T-helper 22 cell (primary cell): ENCODE measurements at places on chromosomes 5 and 9.

- DNase-seq, result no peak
Measured at GRCh38 chr5:17224858-17225511, 7.6 kb downstream of the BASP1 start.

- no peak for DNase-seq
Measured at GRCh38 chr9:117044241-117044640, 357.1 kb downstream of the TRIM32 start.

DNA sequence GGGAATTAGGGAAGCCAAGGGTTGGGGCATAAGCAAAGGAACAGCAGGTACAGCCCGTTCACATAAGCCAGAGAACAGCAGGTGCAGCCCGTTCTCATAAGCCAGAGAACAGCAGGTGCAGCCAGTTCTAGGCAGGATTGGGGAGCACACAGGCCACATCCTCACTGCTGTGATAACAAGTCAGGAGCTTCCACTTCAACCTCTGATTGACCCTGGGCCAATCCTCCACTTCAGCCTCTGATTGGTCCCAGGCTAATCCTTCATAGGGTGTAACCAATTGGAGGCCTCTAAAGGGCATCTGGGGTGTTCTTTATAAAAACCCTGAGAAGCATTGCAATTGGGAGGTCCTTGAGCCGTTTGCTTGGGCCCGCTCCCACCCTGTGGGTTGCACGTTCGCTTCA, 27.5 kb downstream of the CEL start:
- DNase-seq, result no peak

DNA sequence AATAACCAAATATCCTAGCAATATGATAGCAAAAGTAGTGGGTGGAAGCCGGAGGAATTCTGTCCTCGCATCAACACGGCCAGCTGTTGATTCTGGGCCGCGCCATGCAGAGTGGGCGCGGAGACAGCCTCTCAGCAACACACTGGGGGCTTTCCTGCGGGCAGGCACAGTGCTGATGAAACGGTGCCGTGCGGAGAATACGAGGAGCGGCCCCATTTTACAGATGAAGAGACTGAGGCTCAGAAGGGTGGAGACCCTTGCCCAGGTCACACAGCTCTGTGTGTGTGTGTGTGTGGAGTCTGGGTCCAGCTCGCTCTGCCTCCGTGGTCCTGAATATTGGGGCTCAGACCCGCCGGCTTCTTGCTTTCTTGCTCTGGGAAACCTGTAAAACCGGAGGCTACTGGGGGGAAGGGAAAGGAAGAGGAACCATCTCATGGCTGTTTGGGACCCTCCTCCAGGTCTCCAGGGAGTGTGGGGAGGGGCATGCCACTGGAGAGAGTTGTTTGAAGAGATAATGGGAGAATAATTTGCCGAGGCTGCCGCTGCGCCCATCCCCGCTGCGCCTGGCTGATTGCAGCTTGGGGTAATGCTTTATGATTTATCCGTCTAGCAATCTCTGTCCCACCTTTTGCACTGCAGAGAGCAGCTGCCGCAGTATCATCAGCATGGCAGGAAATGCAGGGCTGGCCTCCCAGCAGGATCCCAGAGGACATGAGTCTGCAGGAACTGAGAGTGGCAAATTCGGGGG, 36.6 kb downstream of the NCS1 start:
- DNase-seq, result no peak

- DNase-seq, result no peak
Measured at GRCh38 chr5:178473854-178474253, 116.3 kb downstream of the COL23A1 start.

- DNase-seq, result peak; percentile 33
Measured at GRCh38 chr5:151222790-151223446, 974 bp downstream of the CCDC69 start.

GRCh38 chr9:19631181-19631580, 157.7 kb downstream of the SLC24A2 start:
- DNase-seq, result no peak

- DNase-seq, result no peak
Measured at GRCh38 chr5:76384189-76384588, 18.9 kb upstream of the IQGAP2 start.

GRCh38 chr5:43182421-43182820, 9.6 kb upstream of the NIM1K start:
- DNase-seq, result no peak

DNA sequence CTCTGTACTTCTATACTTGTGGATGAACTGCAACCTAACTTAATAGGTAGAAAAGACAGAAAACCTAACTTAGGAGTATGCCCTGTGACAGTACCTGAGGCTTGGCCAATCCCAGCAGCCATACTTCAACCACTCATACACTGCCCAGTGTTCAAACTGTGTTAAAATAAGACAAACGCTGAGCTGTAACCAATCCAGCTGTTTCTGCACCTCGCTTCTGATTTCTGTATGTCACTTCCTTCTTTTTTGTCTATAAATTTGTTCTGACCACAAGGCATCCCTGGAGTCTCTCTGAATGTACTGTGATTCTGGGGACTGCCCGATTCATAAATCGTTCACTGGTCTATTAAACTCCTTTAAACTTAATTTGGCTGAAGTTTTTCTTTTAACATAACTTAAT, 41.4 kb downstream of the AUH start:
- DNase-seq, result no peak

GRCh38 chr9:136199391-136200288, 5.3 kb downstream of the LHX3 start:
- no peak for DNase-seq

- DNase-seq, result no peak
Measured at GRCh38 chr9:79236466-79236865, 335.3 kb upstream of the TLE4 start.

DNA sequence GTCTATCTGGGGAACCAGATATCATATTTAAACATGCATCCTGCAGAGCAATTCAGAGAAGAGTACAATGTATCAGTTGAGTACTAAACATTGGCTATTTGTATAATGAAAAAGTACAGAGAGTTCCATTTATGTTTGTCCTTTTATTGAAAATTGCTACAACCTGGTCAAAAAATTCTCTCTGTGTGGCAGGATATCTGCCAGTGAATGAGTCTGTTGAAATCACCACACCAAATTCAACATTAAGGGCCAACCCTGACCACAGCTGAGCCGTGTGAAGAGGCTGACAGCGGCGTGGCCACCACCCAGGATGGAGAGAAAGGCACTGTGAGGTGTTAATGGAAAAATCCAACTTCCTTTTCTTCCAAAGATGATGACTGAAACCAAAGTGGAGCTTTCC, 422.7 kb upstream of the PIK3R1 start:
- no peak for DNase-seq

GRCh38 chr9:112038017-112038408, 137.1 kb downstream of the SUSD1 start:
- DNase-seq, result no peak

DNA sequence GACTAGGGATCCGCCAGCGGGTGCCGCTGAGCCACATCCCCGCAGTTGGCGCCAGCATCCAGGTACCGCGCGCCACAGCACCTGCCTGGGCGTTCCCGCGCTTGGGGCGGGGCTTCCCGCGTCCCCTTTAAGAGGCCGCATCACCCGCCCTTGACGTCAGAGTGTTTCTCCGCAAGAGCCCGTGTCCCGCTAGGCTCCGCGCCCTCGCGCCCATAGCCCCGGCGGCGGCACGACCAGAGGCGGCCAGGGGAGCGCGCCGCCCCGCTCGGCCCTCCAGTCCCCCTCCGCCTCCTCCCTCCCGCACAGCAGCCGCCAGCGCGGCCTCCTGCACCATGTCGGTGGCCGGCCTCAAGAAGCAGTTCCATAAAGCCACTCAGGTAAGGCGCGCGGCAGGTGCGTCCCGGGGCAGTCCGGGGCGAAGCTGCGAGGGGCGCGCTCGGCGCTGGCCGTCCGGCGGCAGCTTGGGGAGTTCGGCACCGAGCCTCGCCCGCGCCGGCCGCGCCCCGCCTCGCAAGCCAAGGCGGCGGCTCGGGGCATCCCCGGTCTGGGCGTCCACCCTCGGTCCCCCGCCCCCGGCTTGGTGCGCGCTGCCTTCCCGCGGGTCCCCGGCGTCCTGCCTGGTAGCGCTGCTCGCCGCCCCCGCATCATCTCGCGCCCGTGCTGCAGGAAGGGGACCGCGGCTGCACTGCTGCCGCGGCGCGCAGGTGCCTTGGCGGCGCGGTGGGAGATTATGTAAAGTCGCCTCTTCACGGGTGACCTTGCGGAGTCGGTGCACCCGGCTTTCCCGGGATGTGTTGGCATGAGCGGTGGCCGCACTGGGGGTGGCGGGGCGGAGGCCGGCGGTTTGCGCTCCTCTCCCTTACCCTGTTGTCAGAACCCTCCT, at the start of gene SH3GL2:
Gene SH3GL2 (plus strand): TSS at position 156 of the 883 bp plus-strand sequence.
- no peak for DNase-seq

DNA sequence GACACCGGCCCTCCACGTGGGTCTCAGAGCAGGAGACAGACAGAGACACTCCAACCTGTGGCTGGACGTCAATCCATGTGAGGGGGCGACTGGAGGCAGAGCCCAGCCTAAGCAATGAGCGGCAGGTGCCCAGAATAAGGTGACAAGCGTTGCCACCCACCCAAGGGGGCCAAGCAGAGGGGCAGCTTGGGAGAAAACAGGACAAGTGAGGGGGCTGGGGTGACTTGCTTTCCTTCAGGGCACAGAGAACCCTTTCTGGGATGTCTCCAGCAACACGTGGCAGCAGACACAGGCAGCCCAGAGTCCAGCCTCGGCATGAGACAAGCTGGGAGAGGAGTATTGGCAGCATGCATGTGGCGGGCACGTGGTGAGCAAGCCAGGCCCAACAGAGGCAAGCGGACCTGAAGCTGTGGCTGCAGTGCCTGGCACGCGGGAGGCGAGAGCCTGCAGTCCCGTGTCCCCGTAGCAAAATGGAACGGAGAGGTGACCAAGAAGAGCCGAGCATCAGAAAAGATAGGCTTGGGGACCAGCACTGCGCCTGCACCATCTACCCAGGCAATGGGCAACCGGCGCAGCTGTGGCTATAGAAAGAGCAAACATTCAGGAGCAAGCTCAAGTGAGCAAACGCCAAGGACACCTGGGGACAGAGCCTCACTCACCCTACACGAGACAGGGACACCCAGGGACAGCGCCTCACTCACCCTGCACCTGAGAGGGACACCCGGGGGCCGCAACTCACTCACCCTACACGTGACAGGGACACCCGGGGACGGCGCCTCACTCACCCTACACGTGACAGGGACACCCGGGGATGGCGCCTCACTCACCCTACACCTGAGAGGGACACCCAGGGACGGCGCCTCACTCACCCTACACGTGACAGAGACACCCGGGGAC, 6.2 kb downstream of the TERT start:
- DNase-seq, result no peak

GRCh38 chr9:124359426-124359825, 55.8 kb downstream of the PSMB7 start:
- DNase-seq, result no peak

DNA sequence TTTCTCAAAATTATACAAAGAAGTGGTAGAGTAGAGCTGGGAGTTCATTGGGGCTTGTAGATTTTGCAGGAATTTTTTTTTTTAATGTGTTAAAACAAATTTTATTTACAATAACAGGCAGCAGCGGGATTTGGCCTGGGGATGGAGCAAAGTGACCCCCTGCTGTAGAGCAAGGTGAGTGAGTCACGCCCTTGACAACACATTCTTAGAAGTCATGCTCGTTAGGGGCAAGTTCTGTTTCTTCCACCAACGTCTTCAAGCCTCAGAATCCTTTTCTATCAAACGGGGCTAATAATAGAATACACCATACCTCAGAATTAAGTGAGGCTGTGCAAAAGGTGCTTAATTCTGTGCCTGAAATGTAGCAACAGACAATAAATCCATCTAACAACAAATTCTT, 1.1 kb upstream of the ANKDD1B start:
- no peak for DNase-seq

DNA sequence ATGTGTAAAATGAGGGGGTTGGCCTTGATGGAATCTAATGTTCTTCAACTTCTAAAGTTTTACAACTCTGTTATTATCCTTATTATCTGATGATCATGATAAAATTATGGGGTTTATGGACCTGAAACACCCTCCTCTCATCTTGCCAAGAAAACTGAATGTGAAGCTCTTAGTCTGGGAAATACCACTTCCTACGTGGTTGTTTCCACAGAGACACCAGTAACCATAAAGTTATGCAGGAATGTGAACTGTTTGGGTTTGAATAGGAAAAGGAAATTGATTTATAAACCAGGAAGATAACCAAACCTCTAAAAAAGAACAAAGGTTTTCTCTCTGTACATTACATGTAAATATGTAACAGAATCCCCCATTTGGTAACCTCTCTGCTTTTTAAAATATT, 28.3 kb upstream of the RAI14 start:
- no peak for DNase-seq

GRCh38 chr5:14414007-14414406, 167.6 kb upstream of the OTULINL start:
- DNase-seq, result no peak

GRCh38 chr5:180852495-180852894, 8.6 kb downstream of the ZFP62 start:
- DNase-seq, result no peak

GRCh38 chr5:138965626-138966025, 90.5 kb upstream of the LRRTM2 start:
- DNase-seq, result no peak

GRCh38 chr5:26945901-26946300, 92.5 kb downstream of the CDH9 start:
- no peak for DNase-seq

DNA sequence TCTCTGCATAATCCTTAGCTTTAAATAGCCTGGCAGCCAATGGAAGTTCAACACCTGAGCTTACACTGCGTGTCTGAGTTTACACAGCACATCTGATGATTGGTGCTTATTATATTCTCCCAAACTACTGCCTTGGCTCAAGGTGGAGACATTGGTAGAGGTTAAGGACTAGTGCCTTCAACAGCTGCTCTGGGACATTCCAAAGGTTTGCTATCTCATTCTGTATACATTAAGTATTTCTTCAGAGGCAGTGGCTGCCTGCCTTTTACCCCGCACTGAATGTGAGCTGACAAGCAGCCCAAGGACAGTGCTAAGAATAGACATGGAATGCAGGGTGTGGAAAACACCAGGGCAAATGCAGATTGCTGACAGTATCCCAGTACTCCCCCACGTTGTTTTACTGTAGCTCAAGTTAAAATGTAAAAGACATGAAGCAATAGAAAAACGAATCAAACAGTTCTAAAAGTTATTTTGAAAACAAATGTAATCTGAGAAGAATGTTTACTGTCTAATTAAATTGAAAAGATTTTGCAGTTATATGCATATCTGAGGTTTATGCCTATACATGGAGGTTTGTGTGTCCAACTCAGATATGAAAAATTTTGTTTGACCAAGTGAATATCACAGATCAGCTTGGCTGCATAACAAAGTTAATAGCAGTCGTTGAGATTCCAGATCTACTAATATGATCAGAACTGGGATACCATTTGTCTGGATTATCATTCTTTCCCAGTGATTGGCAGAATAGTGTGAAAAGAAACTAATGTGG, 1.8 kb downstream of the HSPB3 start:
- DNase-seq, result no peak
